ENCODE measurements at places on chromosomes 6 and 20.
A peak's percentile ranks its signal among the peaks of the same experiment; 100 is the strongest.

DNA sequence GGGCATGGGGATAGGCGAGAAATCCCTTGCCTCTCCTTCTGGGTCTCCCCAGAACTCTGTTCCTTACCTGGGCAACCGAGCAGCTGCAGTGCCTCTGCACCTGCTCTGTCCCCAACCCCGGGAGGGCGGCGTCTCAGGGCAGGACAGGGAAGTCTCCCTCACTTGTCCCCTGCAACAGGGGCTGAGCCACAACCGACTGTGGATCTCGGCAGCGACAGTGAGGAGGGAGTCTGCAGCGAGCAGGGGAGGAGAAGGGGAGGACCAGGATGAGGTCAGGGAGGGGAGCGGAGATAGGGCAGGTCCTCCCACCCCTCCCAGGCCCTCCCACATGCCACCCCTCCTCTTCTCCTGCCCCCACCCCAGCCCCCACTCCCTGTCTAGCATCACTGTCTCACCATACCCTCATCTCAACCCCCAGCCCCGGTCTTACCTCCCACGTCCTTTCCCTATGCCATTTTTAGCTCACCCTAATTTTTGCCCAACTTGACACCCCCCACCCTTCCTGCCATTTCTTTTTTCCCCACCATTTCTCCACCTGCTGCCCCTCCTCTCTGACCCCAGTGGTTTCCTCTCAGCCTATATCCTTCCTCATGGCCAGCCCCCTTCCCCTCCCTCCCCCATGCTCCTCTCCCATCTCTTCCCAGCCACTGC, at the start of gene TNXB:
Gene TNXB, minus strand, starts transcription at position 225 of the 651 bp plus-strand sequence. CDS start 11,140 bp downstream, outside the sequence.
- no peak for DNase-seq

DNA sequence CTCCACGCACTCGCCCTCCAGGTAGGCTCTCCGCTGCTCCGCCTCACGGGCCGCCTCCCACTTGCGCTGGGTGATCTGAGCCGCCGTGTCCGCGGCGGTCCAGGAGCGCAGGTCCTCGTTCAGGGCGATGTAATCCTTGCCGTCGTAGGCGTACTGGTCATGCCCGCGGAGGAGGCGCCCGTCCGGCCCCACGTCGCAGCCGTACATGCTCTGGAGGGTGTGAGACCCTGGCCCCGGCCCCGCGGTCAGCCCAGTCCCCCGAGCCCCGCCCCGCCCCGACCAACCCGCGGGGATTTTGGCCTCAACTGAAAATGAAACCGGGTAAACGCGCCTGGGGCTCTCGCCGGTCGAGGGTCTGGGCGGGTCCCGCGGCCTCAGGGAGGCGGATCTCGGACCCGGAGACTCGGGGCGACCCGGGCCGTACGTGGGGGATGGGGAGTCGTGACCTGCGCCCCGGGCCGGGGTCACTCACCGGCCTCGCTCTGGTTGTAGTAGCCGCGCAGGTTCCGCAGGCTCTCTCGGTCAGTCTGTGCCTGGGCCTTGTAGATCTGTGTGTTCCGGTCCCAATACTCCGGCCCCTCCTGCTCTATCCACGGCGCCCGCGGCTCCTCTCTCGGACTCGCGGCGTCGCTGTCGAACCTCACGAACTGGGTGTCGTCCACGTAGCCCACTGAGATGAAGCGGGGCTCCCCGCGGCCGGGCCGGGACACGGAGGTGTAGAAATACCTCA, 598 bp downstream of the HLA-B start:
- no peak for DNase-seq

DNA sequence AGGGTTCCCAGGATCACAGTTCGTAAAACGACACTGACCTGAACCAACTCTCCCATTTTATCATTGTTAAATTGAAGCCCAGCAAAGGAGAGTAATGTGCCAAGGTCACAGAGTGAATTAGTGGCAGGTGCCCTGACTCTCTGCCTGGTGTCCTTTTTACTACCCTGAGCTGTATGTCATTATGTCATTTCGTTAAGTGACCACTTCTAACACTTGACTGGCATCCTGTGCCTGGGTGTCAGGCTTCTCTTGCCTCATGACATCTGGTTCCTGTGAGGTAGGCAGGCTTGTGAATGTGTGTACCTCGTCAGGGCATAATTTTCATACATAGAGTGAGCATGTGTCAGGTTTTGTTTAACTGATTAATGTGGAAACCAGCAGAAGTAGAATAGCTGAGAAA, 48.6 kb downstream of the RALY start:
- DNase-seq: no peak

GRCh38 chr6:34630040-34630439, 66.5 kb downstream of the ILRUN start:
- no peak for DNase-seq

GRCh38 chr6:77463861-77464494, 687 bp upstream of the HTR1B start:
- no peak for DNase-seq

- DNase-seq: peak; percentile 40
Observed at GRCh38 chr20:6613280-6613861, 154.1 kb upstream of the BMP2 start.

DNA sequence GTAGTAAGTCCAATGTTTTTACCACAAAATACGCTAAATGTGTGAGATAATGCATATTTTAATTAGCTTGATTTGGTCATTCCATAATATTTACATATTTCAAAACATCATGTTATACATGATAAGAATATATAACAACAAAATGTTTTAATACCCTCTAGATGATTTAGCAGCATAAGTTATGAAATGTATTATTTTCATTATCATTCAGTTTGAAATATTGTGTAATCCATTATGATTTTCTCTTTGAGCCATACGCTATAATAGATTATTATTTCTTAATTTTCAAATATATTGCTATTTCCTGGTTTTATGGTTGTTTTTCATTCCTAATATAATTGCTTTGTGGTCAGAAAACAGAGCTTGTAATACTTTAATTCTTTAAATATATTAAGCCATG, 163.3 kb upstream of the KCNQ5 start:
- DNase-seq: no peak

DNA sequence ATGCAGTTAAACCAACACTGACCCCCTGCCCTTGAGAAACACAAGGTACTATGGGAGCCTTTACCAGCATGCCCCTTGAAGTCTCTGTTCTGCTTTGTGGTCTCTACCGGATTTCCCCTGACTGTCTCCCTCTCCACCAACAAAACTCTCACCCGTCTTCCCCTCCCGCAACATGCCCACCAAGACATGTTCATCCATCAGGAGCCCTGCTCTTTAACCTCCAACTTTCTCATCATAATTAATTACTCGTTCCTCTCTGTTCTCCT, 1.1 kb downstream of the ZNF165 start:
- DNase-seq: no peak

GRCh38 chr20:5806457-5807263, 56.5 kb downstream of the SHLD1 start:
- no peak for DNase-seq

DNA sequence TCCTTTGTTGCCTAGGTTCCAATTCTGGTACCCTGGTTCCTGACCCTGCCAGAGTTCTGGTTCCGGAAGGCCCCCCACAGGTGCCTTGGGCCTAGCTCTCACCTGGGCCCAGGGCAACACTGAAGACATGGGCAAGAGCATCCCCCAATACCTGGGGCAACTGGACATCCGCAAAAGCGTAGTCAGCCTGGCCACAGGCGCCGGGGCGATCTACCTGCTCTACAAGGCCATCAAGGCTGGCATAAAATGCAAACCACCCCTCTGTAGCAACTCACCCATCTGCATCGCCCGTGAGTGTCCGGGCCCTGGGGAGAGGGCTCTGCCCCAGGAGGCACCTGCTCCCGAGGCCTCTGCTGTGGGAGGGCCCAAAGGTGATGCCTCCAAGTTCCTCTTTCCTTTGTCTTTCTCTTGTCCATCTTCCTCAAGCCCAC, at the start of gene ARMC12:
Gene ARMC12, plus strand, starts transcription at position 51 of the 431 bp plus-strand sequence. Its CDS starts 77 bp downstream, at position 128.
- no peak for DNase-seq

DNA sequence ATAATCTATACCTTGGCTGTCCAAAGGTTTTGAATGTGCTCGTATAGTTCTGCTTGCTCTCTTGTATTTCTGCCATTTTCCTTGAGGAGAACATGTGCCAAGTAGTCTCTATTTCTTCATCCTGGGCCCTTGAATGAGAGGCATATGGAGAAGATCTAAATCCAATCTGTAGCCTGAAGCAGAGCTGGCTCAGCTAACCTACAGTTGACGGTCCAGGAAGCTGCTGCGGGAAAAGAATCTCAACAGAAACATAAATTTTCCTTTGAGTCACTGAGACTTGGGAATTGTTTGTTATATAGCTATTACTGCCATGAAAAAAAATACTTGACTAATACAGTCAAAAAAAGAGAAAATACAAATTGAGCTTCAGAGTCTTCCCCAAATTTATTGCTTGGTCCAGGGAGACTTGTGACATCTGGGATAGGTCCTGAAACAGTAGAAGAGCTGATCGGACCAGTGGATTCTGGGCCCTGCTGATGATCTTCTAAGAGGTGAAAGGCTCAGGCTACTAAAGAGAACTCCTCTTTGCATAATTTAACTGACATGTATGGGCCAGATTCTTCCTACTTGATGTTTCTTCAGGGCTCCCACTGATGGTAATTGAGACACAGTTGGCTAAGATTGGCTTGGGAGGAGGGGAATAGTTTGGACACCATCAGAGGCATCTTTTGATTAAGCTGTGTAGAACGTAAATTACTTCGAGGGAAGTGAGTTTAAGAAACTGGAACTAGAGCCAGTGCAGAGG, 29.9 kb upstream of the PLCB4 start:
- no peak for DNase-seq

Measured in NCI-H69 (cell line).